ENCODE measurements at places on chromosomes 6 and 20. TPM values are rescaled to one million over a fixed set of nuclear protein-coding genes. Genes with fewer than 3 reads are reported as not detected.

The COX4I2 gene
- total RNA-seq = not detected

- no peak for DNase-seq
These were observed 88.6 kb downstream of the RNF217 start for GRCh38 chr6:125050663-125051318.

DNA sequence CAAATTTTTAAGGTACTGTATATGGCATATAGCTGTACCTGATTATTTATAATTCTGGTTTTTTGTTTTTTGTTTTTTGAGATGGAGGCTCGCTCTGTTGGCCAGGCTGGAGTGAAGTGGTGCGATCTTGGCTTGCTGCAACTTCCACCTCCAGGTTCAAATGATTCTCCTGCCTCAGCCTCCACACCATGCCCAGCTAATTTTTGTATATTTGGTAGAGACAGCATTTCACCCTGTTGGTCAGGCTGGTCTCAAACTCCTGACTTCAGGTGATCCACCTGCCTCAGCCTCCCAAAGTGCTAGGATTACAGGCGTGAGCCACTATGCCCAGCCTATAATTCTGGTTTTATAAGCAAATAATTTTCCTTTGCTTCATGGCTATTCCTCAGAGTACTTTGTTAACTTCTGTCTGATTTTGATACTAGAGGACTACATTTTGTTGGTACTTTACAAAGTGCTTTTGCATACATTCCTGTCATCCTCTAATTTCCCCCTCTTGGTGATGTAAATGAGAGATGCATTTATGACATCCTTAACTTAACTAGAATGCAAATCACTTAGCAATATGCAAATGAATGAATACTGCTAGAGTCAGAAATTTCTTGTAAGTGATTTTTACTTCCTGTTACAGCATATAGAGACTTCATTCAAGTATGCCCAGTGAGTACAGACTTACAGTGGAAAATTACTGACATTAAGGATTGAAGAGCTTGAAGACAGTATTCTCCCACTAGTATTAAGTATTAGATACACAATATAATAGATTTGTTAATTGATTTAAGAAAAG lies 35.7 kb upstream of the ARID1B start:
- no peak for DNase-seq

- DNase-seq = no peak
These were observed 44.6 kb downstream of the STXBP5 start for GRCh38 chr6:147248859-147249258.

The PNLDC1 gene
- total RNA-seq = not detected
